ENCODE measurements at places on chromosomes 1 and 21.

GRCh38 chr1:247054992-247055415 is 23.6 kb downstream of the ZNF670 start:
- DNase-seq = no peak

- no peak for DNase-seq
Measured at GRCh38 chr1:229940684-229941083, 126.4 kb upstream of the GALNT2 start.

- peak; percentile 58 for DNase-seq
Measured at GRCh38 chr1:6460301-6461050, 5.5 kb downstream of the TNFRSF25 start.

DNA sequence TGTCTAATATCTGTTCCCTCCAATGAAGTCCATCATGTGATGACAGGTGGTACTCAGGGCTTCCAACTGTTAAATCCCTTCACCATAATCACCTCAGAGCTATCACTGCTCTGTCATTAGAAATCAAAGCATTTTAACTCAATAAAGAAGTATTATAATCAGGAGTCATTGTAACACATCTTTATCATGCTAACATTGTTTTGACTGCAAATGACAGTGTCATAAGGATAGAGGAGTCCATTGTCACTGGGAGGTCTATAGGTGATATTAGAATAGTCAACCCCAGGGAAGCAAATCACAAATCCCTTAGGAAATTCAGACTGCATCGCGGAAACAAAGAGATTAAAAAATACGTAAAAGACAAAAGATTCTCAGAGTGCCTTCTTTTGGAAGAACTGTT is 30.8 kb downstream of the LRRC53 start:
- DNase-seq = no peak

DNA sequence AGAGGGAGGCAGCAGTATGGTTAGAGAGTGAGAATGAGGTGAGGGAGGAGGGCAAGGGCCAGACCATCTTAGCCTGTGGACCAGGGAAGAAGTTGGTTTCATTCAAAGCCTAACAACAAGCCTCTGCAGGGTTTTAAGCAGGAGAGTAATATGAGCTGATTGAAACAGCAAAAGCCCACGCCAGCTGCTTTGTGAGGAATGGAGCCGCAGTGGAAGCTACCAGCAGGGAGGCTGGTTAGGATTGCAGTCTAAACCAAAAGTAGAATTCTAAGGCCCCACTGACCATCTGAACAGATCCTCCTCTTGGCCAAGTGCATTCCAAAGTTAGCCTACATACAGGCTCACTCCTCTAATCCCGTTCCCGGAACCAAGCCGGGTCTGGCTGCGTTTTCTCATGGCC is 44.8 kb downstream of the OLFML3 start:
- no peak for DNase-seq

DNA sequence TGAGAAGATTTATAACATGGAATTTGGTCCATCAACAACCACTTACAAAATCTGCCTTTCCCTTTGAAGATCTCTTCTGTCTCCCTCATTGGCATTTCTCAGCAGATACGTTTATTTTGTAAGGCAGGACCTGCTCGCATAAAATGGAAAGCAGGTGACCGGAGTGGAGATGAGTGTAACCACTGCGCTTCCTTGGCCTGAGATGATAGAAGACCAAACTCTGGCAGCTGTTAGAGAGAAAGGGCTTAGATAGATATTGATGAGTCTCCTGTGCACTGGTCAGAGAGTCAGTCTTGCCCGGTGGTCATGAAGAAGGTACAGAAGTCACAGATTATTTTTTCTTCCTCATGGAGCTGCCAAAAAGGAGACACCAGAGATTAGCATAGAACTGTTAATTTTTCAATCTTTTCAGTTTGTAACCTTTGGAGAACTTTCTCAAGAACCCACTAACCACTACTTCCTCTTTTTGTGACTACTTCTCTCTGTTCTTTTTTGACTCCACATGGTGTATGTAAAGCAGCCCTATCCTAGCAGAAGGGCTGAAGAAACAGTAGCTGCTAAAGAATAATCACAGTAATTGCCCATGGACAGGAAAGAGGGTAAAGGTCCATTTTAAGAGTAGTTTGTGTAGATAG is 47.6 kb downstream of the FCRL3 start:
- DNase-seq = peak; percentile 45

GRCh38 chr1:231485029-231485784 is 43.3 kb upstream of the TSNAX start:
- DNase-seq = no peak

- no peak for DNase-seq
Measured at GRCh38 chr1:238960071-238960470, 426.3 kb upstream of the CHRM3 start.

DNA sequence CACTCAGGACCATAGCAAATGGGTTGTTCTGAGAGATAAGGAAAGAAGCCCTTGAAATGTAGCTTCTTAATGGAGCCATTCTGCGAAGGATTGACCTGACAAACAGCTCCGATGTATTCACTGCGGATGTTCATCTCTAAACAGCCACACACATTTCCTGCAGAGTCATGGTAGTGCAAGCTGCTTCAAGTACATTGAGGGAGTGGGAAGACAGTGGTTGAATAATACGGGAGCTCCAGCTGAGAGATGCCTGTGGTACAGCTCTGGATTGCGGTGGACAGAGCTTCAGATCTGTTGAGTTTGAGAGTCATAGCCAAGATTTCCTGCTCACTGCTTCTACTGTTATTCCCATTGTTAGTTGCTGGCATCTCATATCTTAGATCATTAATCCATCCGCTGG is 86.6 kb downstream of the ZBTB18 start:
- no peak for DNase-seq

All from GM06990 (cell line).